Activated CD4-positive, alpha-beta memory T cell treated with anti-CD3 and anti-CD28 coated beads for 36 hours (primary cell): ENCODE measurements at places on chromosomes 5 and 9. TPM values are rescaled to one million over a fixed set of nuclear protein-coding genes. Genes with fewer than 3 reads are reported as not detected.

GRCh38 chr5:82984786-82985735 is 92.1 kb downstream of the TMEM167A start:
- no peak for DNase-seq

DNA sequence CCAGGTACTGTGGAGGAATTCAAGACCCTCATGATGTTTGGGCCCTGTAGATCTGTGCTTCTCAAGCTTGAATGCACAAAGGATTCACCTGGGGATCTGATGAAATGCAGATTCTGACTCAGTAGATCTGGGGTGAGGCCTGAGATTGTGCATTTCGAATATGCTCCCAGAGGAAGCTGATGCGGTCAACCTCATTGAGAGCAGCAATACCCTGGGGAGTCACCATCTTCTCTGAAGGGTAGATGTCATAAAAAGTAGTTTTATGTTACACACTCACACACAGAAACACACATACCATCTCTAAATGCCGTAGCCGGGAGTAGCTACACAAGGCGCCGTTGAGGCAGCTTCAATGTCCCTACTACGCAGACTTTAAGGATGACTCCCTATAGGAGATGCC is 55.8 kb upstream of the CPEB4 start:
- DNase-seq = no peak

DNA sequence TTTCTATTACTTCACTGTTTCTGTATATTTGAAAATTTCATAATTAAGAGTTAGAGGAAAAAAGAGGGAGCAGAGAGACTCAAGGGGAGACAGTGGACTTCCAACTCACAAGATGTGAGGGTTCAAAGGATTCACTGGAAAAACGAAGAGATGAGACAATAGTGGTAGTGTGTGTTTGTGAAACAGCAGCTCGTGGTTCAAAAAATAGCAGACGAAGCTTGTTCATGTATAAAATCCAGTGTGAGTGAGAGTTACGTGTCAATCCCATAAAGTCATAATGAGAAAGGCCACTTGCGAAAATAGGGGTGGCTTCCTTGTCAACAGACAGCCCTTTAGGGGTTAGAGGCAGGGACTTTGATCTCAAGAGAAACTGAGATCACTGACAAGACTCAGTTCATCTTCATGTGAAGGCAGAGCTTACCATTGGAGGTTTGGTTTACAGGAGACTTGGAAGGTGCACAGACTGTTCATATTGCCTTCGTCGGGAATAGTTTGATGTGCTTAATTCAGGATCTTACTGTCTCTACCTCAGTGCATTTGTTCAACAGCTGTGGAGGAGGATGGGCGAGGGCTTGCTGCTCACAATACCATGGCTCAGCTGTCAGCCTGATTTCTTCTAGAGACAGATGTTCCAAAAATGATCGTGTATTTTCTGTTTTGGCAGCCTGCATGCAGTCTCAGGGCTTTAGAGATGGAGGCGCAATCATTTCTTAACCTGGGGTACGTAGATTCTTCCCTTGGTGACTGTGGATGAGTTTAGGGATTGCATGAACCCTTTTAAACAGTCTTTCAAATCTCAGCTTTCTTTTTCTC is 105.7 kb upstream of the KLF9 start:
- DNase-seq = peak; percentile 31

DOCK8 gene
- total RNA-seq = 141 TPM

GRCh38 chr5:150278046-150278730 is 11.4 kb downstream of the CAMK2A start:
- no peak for DNase-seq

WDR38 gene
- not detected for total RNA-seq

GRCh38 chr5:34483442-34484033 is 172.6 kb upstream of the RAI14 start:
- no peak for DNase-seq

DNA sequence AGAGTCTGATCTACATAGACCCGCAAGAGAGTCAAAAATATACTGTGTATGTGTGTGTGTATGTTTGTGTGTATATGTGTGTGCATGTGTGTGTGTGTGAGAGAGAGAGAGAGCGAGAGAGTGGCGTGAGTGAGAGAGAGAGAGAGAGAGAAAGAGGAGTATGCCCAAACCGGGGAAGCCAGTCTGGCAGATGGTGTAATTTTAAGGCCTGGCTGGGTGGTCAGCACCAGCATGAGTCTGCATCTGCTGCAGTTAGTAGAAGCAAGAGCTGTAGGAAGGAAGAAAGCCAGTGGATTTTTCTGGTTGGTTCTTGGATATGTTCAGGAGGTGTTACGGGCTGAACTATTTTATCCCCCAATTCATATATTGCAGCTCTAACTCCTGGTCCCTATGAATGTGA is 75.2 kb downstream of the ACTBL2 start:
- DNase-seq = no peak

DNA sequence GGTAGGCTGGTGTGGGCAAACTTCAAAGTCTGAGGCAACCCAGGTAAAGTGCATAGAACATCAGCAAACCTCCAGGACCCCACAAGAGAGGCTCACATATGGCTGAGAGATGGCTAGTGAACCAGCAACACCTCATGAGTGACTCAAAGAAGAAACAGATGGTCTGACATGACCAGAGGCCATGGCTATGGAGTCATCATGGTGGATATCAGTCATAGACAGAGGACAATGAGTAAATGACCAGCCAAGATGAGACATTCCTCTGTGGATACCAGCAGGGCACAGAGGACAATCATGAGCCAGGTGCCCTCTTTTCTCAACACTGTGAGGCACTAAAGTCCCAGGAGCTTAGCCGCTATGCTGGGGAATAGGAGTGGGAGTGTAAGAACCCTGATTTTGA is 180.8 kb downstream of the RASEF start:
- no peak for DNase-seq

GRCh38 chr5:6902597-6902996 is 189.4 kb downstream of the TENT4A start:
- DNase-seq = no peak

GRCh38 chr5:125291447-125291846 is 545.0 kb upstream of the ZNF608 start:
- no peak for DNase-seq

PCDHB8 gene
- total RNA-seq = not detected

GDNF gene
- total RNA-seq = not detected

BHMT gene
- total RNA-seq = not detected

DNA sequence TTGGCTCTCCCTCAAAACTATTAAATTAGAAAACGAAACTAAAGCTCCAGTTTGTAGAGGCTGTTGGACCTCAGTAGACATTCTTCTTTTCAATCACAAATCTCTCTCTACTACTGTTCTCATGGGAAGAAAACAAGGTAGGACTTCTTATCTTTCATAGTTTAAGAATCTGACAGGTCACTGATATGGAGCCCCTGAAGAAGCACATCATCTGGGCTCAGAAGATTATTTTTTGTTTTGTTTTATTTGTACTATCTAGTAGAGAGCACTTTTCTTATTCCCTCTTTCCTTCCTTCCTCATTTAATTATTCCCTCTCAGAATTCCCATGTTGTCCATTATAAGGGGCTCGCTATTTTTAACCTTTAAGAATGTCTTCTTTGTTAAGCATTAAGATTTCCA is 26.3 kb downstream of the STARD4 start:
- DNase-seq = no peak

- DNase-seq = no peak
Measured at GRCh38 chr9:134267881-134268724, 58.2 kb upstream of the RXRA start.

DNA sequence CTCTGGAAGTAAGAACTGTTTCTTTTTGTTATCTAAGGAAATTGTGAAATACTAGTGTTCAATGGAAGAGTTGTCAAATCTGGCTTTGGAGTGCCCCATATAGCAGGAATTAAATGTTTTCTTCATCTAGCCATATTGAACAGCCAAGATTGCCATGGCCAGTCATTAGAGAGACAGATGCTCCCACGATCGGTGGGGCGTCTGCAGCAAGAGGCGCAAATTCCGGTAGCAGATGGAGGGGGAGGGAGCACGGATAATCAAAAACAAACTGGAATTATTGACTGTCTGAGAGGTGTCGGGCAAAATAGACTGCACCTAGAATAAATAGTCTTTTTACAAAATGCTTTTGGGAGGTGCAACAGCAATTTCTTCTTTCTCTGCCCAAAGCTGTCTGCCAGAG is 139.1 kb upstream of the FSTL4 start:
- no peak for DNase-seq

DNA sequence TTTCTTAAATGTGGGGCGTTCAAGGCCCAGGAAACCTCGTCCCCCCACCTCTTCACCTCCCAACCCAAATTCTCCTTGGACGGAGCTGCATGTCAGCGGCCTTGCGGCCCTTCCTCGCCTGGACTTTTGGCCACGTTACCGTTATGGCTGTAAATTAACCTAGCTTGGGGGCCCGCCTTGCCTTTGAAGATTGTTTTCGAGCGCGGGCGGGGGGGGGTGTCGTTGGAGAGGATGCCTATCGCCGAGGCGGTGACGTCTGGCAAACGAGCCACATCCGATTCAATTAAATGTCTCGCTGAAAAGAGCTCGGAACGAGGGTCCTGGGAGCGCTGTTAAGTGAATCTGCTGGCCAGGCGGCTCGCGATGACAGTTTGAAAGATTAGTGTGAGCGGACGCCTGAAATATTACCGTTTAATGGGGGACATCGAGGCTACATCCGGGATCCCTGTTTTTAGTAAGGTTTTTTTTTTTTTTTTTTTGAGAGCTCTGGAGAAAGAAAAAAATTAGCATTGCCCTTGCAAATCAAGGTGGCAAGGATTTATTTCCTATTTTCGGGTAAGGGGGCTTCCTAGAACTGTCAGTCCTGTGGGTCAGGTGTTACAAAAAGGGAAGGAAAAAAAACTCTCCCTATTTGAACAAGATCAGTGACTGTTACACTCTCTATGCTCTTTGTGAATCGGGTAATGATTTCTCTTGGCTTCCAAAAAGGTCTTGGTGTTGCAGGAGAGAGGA is 2.3 kb upstream of the NKX2-5 start:
- DNase-seq = no peak

DNA sequence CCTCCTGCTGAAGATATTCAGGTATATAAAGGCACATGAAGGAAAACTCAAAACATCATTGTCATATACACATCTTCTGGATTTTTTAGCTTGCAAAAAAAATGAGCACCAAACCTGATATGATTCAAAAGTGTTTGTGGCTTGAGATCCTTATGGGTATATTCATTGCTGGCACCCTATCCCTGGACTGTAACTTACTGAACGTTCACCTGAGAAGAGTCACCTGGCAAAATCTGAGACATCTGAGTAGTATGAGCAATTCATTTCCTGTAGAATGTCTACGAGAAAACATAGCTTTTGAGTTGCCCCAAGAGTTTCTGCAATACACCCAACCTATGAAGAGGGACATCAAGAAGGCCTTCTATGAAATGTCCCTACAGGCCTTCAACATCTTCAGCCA is at the start of gene IFNK:
Gene IFNK, plus strand, starts transcription at position 55 of the 400 bp plus-strand sequence. Its CDS starts 47 bp downstream, at position 102.
- no peak for DNase-seq

GRCh38 chr5:78574731-78575161 is 73.8 kb downstream of the LHFPL2 start:
- no peak for DNase-seq

CARTPT gene
- total RNA-seq = not detected

DNA sequence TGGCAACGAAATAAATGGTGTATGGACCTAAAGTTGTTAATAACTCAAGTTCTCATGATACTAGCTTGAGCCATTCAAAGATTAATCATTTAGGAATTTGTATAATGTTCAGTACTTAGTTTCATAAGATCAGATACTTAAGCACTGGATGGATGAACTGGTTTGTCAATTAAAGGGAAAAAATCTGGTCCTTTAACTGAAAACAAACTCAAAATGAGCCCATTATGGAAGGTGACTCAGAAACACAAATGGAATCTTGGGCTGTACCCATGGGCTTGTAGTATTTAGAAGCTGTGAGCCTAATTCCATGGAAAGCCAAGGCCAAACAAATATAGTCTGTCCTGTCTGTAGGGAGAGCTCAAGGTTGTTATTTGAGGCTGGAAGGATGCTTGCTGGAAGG is 27.6 kb upstream of the ADRB2 start:
- DNase-seq = no peak

C9orf153 gene
- 0.39 TPM for total RNA-seq

CENPK gene
- 79.7 TPM for total RNA-seq

ALDOB gene
- not detected for total RNA-seq

- no peak for DNase-seq
Measured at GRCh38 chr5:93580927-93581445, at the start of gene NR2F1-AS1. Gene NR2F1-AS1, minus strand, starts transcription at chr5:93581219.

GRCh38 chr9:122234022-122234748 is 5.4 kb upstream of the LHX6 start:
- no peak for DNase-seq

PCDHGB6 gene
- not detected for total RNA-seq

INSL6 gene
- not detected for total RNA-seq

DNA sequence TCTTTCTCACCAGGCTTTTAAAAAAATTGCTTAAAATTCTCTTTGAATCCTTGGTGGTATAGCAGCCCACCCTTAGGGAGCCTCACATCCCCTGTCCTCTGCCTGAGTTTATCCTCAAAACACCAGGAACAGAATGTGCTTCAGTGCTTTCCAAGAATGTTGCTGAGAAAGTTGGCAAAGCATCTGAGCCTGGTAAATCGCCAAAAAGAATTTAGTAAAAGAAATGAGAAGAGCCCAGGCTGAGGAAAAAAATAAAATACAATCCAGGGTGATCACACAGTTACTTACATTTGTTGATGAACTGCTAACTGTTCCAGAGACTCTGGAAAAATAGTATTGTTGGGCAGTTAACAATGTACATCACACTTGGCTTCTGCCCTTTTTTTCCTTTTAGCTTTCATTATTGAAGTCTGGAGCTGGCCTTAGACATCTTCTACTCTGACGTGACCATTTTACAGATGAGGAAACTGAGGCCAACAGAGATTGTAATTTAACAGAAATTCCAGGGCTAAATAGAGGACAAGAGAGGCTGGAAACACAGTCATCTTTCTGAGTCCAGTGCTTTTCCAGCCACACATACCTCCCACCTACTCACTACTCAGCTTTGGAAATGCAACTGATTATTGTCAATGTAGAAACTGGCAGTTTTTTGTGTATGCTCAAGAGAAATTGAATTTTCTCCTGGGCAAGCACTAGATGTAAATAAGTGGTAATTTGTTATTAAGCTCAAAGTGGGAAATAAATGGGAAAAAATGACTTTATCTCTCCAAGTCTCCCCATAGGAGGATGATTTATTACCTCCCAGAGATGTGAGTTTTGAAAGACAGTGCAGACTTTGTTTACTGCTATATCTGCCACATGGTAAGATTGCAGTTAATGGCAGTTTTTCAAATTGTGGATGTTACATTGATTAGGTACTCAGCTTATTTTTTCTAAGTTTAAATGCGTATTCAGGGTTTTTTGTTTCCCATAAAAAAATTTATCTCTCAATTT is 86.7 kb upstream of the ALDH1A1 start:
- DNase-seq = no peak

DNA sequence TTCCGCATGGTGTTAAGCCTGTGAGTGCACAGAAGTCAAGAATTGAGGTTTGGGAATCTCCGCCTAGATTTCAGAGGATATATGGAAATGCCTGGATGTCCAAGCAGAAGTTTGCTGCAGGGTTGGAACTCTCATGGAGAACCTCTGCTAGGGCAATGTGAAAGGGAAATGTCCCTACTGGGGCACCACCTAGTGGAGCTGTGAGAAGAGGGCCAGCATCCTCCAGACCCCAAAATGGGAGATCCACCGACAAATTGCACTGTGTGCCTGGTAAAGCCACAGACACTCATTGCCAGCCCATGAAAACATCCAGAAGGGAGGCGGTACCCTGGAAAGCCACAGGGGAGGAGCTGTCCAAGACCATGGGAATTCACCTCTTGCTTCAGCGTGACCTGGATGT is 3.6 kb upstream of the SAXO1 start:
- DNase-seq = no peak

LIFR gene
- 0.05 TPM for total RNA-seq
